ENCODE measurements at places on chromosomes 7 and 10.

GRCh38 chr10:43313901-43314300 lies 47.0 kb upstream of the RASGEF1A start:
- H3K27ac ChIP-seq = no peak overlapping the region
- H3K4me3 ChIP-seq = no peak overlapping the region
- H3K36me3 ChIP-seq = no peaks in the 10 kb centered on the region
- no peaks in the 10 kb centered on the region for H3K4me1 ChIP-seq
- peaks cover 14% of the 10 kb centered on the region for H3K27me3 ChIP-seq

DNA sequence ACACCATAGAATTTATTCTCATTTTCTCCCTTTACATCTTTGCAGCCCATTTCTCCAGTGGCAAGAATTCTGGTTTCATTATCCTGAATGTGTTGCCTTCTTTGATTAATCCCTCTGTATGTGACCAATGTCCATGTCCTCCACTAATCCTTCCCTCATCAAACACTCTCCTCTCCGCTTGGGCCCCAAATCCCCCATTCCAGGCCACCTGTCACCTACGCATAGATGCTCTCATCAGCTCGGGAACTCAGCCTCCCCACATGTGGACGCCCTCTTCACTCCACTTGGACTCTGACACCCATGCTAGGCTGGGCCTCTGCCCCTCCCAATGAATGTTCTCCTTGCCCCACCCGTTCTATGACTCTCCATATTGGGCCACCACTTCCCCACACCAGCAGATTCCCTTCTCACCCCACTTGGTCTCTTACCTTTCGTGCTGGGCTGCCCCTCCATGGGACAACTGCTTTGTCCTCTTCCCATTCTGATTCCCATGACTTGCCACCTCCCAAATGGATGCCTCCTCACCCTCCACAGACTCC lies 18.7 kb upstream of the RBM20 start:
- peaks cover 12% of the 10 kb centered on the region for H3K4me1 ChIP-seq
- no peaks in the 10 kb centered on the region for H3K36me3 ChIP-seq
- no peak overlapping the region for H3K27ac ChIP-seq
- no peak for DNase-seq

GRCh38 chr10:108409306-108409705 lies 1244.8 kb upstream of the SORCS1 start:
- H3K4me1 ChIP-seq = no peaks in the 10 kb centered on the region
- DNase-seq = no peak
- no peaks in the 10 kb centered on the region for H3K27me3 ChIP-seq
- H3K4me3 ChIP-seq = no peak overlapping the region
- no peak overlapping the region for H3K27ac ChIP-seq

GRCh38 chr10:122375679-122376160 lies 1.2 kb downstream of the PLEKHA1 start:
- peaks cover 75% of the 10 kb centered on the region for H3K4me1 ChIP-seq
- no peak for DNase-seq
- H3K36me3 ChIP-seq = no peaks in the 10 kb centered on the region
- peak overlapping the region; percentile 99 for H3K27ac ChIP-seq

DNA sequence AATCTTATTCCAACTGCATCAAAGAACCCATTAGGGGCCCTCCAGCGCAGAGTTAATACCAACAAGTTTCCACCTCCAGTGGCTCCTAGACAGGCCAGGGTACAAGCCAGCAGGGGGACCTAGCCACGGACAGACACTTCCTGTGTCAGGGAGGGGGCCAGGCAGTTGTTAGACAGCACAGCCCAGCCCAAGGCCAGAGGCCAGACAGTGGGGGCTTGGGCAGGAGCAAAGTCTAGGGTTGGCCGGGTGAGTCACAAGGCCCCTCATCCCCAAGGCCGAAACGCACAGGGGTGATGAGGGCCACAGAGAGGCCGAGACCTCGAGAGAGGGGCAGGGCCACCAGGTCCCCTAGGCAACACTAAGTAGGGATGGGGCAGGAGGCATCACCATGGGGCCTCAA lies 19.3 kb upstream of the OPTN start:
- H3K36me3 ChIP-seq = no peaks in the 10 kb centered on the region
- DNase-seq = no peak

GRCh38 chr7:147321504-147321903 lies 1204.9 kb downstream of the CNTNAP2 start:
- H3K4me1 ChIP-seq = no peaks in the 10 kb centered on the region
- H3K4me3 ChIP-seq = no peak overlapping the region
- no peak for DNase-seq

GRCh38 chr7:99740573-99741440 lies 5.8 kb upstream of the CYP3A7 start:
- no peaks in the 10 kb centered on the region for H3K27me3 ChIP-seq
- no peak overlapping the region for H3K27ac ChIP-seq
- no peaks in the 10 kb centered on the region for H3K4me1 ChIP-seq
- H3K36me3 ChIP-seq = no peaks in the 10 kb centered on the region

GRCh38 chr7:112162142-112162766 lies 43.9 kb downstream of the DOCK4 start:
- no peaks in the 10 kb centered on the region for H3K36me3 ChIP-seq
- H3K4me3 ChIP-seq = no peak overlapping the region
- H3K27me3 ChIP-seq = no peaks in the 10 kb centered on the region

DNA sequence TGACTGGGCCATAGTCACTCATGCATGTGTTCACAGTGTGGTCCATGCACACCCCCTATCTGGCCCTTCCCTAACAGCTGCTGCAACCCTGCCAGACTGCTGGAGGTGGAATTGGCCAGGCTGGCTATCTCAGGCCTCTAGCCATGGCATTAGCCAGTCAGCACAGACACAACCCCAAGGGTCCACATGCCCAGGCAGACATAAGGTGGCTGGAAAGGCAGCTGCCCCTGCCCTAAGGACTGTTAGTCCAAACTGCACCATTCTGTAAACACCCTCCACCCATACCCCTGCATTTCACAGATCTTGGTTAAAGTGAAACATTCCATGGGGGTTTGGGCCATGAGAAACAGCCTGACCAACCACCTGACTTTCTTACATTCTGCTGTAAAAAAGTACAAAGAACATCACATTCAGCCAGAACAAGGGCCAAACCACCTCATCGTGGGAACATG lies 137.4 kb upstream of the KCNMA1 start:
- H3K27me3 ChIP-seq = no peaks in the 10 kb centered on the region
- DNase-seq = no peak
- H3K4me1 ChIP-seq = no peaks in the 10 kb centered on the region
- no peak overlapping the region for H3K4me3 ChIP-seq
- no peak overlapping the region for H3K27ac ChIP-seq
- no peaks in the 10 kb centered on the region for H3K36me3 ChIP-seq

DNA sequence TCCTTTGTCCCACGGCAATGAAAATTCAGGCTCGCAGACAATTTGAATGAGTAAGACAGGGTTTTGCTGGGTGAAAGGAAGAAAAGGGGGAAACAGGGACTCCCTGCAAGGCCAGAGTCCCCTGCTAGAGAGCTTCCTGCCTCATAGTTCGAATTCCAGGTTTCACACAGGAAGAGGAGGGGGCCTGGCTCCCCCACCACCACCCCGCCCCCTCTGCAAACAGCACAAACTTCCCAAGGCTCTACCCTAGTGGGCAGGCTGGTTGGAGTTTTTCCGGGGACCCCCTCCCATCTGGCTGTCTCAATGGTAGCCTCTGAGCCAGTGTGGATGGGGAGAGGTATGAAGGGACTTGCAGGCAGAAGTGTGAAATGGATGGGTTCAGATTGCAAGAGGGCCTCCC lies 57.4 kb upstream of the NEBL start:
- no peak for DNase-seq
- H3K4me3 ChIP-seq = no peak overlapping the region
- H3K27ac ChIP-seq = no peak overlapping the region
- H3K27me3 ChIP-seq = no peaks in the 10 kb centered on the region

GRCh38 chr10:131786756-131787605 lies 113.8 kb upstream of the PPP2R2D start:
- H3K27me3 ChIP-seq = peaks cover 26% of the 10 kb centered on the region
- H3K36me3 ChIP-seq = no peaks in the 10 kb centered on the region
- peak; percentile 17 for DNase-seq
- H3K4me3 ChIP-seq = no peak overlapping the region

GRCh38 chr10:126880926-126881325 lies 24.3 kb upstream of the DOCK1 start:
- no peaks in the 10 kb centered on the region for H3K4me1 ChIP-seq
- H3K4me3 ChIP-seq = no peak overlapping the region
- H3K27me3 ChIP-seq = peaks cover 7% of the 10 kb centered on the region
- no peak for DNase-seq

DNA sequence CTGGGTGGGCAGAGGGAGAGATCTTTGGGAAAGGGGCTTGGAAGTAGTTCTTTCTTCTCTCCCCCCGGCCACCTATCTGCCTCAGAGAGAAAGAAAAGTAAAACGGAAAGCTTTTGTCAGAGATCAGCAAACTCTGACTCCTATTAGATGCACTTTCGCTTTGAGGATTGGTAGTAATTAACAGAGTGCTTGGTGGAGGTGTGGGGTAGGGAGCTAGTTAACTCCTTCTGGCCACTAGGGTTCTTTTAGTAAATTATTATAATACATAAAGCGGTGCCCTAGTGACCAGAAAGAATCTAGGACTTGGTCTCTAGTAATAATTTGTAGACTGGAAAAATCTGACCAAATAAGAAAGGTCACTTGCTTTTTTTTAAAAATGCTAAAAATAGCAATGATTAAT lies 54.6 kb downstream of the CPVL start:
- H3K27me3 ChIP-seq = no peaks in the 10 kb centered on the region
- peaks cover 44% of the 10 kb centered on the region for H3K4me1 ChIP-seq
- peak overlapping the region; percentile 10 for H3K4me3 ChIP-seq
- no peak for DNase-seq
- peak overlapping the region; percentile 77 for H3K27ac ChIP-seq
- peaks cover 6% of the 10 kb centered on the region for H3K36me3 ChIP-seq

GRCh38 chr7:66265566-66265965 lies 60.4 kb downstream of the TPST1 start:
- no peak overlapping the region for H3K27ac ChIP-seq
- H3K36me3 ChIP-seq = no peaks in the 10 kb centered on the region
- H3K4me3 ChIP-seq = no peak overlapping the region
- no peaks in the 10 kb centered on the region for H3K27me3 ChIP-seq
- H3K4me1 ChIP-seq = no peaks in the 10 kb centered on the region

DNA sequence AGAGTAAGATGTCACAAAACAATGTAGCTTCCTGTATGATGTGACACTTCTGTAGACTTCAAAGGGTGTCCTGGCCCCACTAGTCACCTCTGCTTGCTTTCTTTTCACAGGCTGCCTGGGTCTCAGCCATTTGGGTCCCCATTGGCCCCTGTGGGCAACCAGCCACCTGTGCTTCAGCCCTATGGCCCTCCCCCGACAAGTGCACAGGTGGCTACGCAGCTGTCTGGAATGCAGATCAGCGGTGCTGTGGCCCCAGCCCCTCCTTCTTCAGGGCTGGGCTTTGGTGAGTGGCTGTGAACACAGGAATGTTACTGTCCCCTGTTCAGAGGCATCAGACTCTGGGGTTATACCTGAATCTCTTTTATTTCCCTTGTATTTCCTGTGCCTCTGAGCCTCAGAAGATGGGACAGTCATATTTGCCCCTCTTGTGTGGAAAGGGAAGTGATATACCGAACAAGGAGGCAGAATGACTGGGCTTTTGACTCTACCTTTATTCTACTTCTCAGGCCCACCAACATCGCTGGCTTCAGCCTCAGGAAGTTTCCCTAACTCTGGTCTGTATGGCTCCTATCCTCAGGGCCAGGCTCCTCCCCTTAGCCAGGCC lies 15.4 kb downstream of the SEC24C start:
- no peaks in the 10 kb centered on the region for H3K27me3 ChIP-seq
- peaks cover 48% of the 10 kb centered on the region for H3K36me3 ChIP-seq
- H3K27ac ChIP-seq = no peak overlapping the region
- no peak for DNase-seq

GRCh38 chr10:71769279-71769823 lies 4.0 kb downstream of the VSIR start:
- DNase-seq = no peak
- H3K4me1 ChIP-seq = peaks cover 49% of the 10 kb centered on the region
- H3K36me3 ChIP-seq = peaks cover 36% of the 10 kb centered on the region
- H3K27me3 ChIP-seq = no peaks in the 10 kb centered on the region
- H3K4me3 ChIP-seq = peak overlapping the region; percentile 84
- H3K27ac ChIP-seq = peak overlapping the region; percentile 97

- H3K27me3 ChIP-seq = no peaks in the 10 kb centered on the region
- no peaks in the 10 kb centered on the region for H3K36me3 ChIP-seq
- H3K27ac ChIP-seq = peak overlapping the region; percentile 56
- peak; percentile 24 for DNase-seq
- no peak overlapping the region for H3K4me3 ChIP-seq
- H3K4me1 ChIP-seq = peaks cover 33% of the 10 kb centered on the region
Observed at GRCh38 chr10:72738486-72738885, 46.5 kb downstream of the MCU start.

DNA sequence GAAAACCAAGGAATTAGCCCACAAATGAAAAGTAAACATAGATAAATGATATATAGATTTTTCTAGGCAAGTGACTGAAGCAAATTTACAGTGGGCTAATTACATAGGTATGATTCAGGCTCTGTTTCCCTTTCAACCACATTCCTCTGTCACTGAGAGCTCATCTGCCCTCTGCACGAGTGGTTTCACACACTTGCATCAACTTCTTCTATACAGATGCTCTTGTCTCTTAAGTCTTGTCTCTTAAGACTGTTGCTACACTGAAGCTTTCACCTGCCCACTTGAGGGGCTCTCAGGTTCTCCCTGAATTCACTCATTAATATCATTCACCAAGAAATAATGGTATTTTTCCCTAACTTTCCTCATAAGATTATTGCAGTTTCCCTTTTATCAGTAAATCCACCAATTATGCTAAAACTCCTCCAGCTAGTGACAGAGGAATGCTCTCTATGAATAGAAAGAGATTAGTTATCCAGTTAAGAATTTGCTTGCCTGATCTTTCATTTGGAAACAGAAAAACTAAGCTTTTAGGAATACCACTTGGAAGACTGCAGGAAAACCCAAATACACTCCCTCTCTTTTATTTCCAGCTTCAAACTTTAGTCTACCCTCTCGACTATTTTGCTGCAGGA lies 95.7 kb downstream of the ELAPOR2 start:
- no peaks in the 10 kb centered on the region for H3K36me3 ChIP-seq
- no peak for DNase-seq
- no peaks in the 10 kb centered on the region for H3K4me1 ChIP-seq

DNA sequence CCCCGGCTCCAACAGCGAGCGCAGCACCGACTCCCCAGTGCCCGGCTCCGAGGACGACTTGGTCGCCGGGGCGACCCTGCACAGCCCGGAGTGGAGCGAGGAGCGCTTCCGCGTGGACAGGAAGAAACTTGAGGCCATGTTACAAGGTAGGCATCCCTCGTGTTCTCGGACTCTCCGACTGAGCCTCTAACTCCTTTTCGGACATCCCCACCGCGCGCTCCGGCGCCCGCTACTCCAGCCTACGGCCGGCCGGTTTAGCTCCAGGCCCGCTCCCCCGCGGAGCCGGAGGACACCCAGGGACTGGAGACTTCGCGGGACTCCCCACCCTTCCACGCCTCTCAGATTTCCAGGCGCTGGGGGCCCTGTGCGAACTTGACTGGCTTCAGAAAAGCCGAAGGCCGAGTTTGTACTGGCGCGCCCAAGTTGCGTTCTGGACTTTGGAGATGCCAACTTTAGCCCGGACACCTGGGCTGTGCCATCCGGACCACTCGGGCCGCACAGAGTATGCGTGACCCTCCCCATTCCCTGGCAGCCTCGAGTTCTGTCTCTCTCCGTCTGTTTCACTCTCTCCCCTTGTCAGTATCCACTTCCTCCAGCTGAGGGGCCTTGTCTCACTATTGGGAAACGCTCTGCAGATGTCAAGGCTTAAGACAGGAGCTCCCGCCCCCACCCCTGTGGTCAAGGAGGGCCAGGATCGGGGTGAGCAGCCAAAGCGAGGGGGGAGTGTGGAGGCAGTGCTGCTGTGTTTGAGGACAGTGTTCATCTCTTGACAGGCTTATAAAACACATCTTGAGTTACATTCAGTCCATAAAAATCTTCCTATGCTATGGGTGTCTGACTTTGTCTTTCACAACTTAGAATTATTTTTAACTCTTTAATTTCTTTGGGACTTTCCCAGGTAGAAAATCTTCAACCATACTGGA lies 777 bp downstream of the BICC1 start:
- peak overlapping the region; percentile 66 for H3K4me3 ChIP-seq
- H3K4me1 ChIP-seq = no peaks in the 10 kb centered on the region
- peaks cover 20% of the 10 kb centered on the region for H3K27me3 ChIP-seq
- H3K36me3 ChIP-seq = no peaks in the 10 kb centered on the region
